ENCODE measurements at places on chromosomes 13 and 19.

DNA sequence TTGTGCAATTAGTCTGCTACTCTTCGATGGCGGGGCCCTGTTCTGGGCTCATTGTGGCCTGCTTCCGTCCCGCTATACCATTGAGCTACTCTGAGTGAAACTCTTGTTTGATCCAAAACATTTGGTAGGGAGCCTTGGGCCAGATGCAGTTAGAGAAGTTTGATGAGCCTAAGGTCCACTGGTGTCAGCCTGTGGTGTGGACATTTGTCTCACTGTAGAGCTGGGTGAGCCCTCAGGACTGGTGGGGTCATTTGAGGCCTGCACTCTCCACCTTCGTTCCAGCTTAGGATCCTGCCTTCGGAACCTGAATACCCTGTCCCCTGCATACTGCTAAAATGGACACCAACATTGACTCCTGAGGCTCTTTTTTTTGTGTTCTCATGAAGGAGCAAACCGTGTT, 6.9 kb downstream of the UBAC2 start:
- no peak for DNase-seq

- DNase-seq, result no peak
These were observed 74.7 kb downstream of the KLF5 start for GRCh38 chr13:73133531-73133930.

GRCh38 chr19:45632468-45633196, 6.6 kb downstream of the EML2 start:
- DNase-seq, result no peak

DNA sequence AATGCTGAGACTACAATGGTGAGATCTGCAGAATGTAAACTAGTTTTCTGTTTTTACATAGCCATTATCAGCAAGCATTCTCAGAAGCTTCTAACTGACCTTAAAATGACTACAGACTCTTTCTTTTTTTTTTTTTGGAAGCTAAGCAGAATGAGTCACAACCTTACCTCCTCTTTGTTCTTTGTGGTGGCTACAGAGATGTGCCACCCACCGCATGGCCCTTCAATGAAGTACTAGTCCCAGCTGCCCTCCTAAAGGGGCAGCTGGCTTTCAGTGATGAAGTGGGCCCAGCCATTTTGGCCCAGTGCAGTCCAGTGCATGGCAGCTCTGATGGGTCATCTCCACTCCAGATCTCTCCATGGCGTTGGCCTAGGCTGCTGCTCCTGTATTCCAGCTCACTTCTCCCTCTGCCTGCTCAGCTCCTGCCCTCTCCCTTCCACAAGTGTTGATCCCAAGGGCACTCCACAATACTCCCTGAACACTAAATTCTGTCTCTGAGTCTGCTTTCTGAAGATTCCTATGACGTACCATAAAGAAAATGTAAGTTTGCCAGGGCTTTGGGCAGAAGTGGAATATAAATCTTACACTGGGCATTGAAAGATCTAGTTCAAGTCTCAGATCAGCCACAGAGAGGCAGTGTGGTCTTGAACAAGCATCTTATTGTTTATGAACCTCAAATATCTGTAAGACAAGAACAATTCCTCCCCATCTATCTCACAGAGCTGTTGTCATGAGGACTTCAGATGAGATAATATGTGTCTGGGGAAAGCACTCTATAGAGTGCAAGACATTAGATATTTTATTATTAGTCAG, 85.6 kb downstream of the RXFP2 start:
- no peak for DNase-seq

DNA sequence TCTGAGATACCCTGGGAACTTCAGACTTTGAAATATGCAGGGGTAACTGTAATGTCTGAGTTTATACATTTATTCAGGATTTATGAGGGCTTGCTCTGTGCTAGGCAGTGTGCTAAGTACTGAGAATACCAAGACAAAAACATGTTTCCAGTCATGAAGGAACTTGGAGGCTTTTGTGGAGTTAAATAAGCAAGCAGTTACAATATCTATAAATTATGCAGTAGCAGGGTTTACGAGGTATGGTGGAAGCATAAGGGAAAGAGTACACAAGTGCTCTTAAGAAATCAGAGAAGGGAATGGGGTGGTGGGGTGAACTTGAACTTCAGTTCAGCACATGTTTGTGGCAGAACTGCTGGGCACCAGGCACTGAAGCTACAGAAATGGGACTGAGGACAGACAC, 28.0 kb downstream of the MAB21L1 start:
- no peak for DNase-seq

DNA sequence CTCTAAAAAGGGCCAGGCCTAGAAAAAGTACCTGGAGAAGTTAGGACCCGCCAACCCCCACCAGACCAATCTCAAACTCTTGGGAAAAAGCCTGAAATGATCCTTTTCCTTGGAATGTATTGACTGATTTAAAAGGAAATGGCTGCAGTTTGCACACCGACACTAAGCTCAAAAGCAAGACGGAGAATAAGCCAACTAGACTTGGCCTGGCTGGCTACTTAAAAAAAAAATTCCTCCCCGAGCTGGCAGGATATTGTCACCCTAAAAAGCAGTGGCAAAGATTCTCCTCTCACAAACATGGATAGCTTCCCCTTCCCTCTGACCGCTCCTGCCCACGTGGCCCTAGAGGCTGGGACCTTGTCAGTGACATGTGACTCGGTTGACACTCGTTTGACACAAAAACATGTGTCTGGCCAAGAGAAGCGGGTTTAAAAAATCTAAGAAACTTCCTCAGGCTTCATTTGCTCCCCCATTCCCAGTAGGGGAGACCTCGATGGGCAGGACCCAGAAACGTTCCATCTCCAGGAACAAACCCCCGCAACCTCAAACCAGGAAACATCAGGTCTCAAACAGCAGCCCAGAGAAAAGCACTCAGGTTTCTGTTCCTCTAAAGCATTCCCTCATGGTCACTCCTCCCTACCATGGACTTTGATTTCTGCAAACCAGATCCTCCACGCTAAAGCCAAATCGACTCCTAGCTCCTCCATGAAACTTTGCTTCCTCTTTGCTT, 1.3 kb downstream of the RFX1 start:
- DNase-seq, result no peak

Data from stimulated activated CD8-positive, alpha-beta memory T cell treated with anti-CD3 and anti-CD28 coated beads, Interleukin-7, amount 100 ng/mL, for 1 hour (primary cell).